ENCODE measurements at places on chromosomes 3 and 15.

DNA sequence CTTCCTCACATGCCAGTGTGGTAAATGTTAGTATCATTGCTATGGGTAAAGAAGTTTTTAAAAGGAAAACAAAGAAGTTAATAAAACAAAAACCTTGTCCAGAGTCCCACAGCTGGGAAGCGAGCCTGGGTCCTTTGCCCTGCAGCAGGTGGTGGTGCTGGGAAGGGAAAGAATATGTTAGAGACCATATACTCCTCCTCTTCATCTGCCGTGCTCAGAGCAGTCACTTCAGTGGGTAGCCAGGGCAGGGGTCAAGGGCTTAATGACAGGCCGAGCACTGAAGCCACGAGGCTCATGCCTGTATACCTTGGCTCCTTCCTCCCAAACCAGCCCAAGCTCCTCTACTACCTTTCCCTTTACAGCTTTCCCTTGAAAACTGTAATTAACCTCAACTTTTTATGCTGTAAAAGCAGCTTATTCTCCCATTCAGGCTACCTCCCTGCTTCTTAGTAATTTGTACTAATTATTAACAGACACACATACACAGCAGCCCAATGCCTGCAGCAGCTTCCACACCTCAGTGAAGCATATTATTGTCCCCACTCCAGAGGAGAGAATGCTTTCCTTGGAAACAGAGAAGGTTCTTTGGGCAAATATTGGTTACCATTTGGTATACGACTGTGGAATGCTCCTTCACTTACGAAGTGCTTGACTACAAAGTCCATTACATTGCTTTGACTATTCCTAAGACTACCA is 362.1 kb downstream of the EPHB1 start:
- DNase-seq: no peak

DNA sequence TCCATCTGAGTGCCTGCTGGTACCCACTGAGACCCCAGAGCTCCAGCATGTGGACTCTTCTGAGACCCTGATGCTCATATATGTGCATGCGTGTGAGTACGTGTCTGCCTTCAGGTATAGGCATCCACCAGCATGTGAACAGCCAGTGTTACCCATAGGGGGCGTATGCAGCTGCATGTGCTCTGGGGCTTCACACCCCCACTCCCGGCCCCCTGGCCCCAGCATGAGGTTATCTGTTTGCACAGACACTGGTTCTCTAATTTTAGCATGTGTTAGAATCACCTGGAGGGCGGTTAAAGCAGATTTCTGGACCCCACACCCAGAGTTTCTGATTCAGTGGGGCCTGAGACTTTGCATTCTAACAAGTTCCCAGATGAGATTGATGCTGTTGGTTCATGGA is 824 bp upstream of the CILP start:
- peak; percentile 33 for DNase-seq

DNA sequence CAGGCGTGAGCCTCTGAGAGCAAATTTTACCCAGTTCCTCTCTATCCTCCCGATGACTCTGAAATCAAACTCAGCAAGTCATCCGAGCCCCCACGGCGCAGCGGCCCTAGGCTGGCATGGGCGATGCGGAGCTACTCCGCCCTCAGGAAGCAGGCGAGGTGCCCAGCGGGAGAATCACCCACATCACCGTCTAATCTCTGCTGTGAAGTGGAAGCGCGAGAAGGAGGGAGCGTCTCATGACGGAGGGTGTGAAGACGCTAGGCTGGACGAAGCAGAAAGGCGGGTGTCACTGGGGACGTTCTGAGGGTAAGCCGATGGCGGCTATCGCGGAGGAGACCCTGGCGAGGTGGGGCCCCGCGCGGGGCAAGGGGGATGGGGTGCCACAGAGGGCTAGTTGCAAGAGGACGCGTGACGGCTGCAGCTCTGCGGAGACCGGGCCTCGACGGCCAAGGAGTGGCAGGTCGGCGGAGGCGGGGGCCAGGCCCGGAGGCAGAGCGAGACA is 9.1 kb upstream of the GNAI2 start:
- DNase-seq: no peak

- DNase-seq: no peak
Measured at GRCh38 chr15:96336596-96337364, 6.3 kb downstream of the NR2F2 start.

- peak; percentile 54 for DNase-seq
Measured at GRCh38 chr15:50876989-50877360, 31.5 kb upstream of the AP4E1 start.
